ENCODE measurements at places on chromosomes 6 and 20. TPM values are rescaled to one million over a fixed set of nuclear protein-coding genes. Genes with fewer than 3 reads are reported as not detected.

SEL1L2 gene
- not detected for total RNA-seq

- H3K27me3 ChIP-seq: peaks cover 16% of the 10 kb centered on the region
- no peaks in the 10 kb centered on the region for H3K36me3 ChIP-seq
- H3K4me1 ChIP-seq: no peaks in the 10 kb centered on the region
Observed at GRCh38 chr20:46997187-46997586, 102.5 kb downstream of the EYA2 start.

ADGRB3 gene
- total RNA-seq: not detected

- H3K27me3 ChIP-seq: no peaks in the 10 kb centered on the region
- no peak for DNase-seq
- H3K4me1 ChIP-seq: no peaks in the 10 kb centered on the region
- H3K4me3 ChIP-seq: no peak overlapping the region
- no peaks in the 10 kb centered on the region for H3K36me3 ChIP-seq
Observed at GRCh38 chr20:13567663-13568062, 71.1 kb downstream of the TASP1 start.

SEMG2 gene
- total RNA-seq: not detected

Data from T-cell (primary cell).